NCI-H510A (cell line): ENCODE measurements at places on chromosomes 1 and 21.

GRCh38 chr1:211118407-211119102 is 15.4 kb downstream of the KCNH1 start:
- no peak for DNase-seq

- DNase-seq, result no peak
These were observed 158.7 kb upstream of the EDN2 start for GRCh38 chr1:41642922-41643821.

DNA sequence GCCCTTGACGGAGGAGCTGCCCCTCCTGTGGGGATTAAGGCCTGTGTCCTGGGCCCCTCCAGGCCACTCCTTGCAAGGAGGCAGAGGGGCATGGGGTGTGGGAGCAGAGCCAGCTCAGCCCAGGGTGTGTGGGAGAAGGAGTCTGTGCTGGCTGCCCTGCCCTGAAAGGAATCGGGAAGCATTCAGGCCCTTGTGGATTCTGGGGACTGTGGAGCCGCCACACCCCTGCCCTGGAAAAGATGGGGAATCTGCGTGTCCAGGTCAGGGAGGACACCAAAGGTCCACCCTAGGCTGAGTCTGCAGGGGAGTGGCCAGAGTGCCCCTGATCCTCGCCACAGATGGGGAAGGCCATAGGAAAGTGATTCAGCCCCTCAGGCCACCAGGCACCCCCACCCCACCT is 16.5 kb upstream of the PRDM16 start:
- no peak for DNase-seq

- DNase-seq, result no peak
These were observed 16.8 kb downstream of the CR2 start for GRCh38 chr1:207470927-207471326.

- DNase-seq, result no peak
These were observed 33.1 kb upstream of the SELENON start for GRCh38 chr1:25766721-25767436.

DNA sequence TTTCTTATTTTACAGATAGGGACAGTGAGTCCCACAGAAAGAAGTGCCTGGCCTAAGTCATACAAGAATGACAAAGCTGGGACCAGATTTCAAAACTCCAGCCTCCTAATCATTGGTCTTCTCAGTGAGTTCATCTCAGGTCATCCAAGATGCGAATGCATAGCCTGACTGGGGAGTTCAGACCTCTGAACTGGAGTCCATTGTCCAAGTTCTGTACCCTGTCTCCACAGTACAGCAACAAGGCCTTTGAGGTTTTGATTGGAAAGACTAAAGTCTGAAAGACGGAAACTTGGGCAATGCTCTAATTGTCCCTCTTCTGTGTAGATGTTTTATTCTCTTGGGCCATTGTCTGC is 62.0 kb downstream of the TNN start:
- no peak for DNase-seq

DNA sequence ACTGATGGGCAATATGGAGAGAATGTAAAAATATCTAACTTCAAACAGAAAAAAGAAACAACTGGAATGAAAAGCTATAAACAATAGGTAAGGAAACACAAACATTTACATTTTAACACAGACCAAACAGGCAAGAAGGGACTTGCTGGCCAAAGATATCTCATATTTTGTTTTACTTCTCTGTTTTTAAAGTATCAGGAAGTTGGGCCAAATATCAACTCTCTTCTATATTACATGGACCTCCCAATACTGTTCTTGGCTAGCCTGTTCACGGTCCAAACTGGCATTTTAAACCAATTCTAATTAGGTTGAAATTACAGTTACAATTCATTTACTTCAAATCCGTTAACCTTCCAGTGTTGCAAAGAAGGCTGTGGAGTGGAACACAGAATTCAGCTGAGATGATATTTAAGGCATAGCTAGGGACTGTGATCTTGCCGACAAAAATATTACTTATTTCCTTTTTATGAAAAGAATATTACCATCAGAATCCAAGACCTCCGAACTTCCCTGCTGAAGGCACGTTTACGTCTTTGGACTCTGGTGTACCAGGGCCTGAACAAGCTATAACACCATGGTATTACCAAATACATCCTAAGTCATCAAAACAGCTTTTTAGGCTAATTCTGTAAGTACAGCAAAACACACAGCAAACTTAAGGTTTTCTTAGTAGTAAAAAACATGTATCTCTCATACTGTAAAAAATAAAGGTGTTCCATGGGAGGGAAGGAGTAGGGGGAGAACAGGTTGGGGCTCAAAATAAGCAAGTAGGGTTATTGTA is 165.4 kb downstream of the RUNX1 start:
- DNase-seq, result no peak

- DNase-seq, result no peak
These were observed 233.7 kb downstream of the SRGAP2C start for GRCh38 chr1:121418369-121419049.

- DNase-seq, result no peak
These were observed 45.3 kb downstream of the PALMD start for GRCh38 chr1:99691175-99691574.

- DNase-seq, result no peak
These were observed 139.8 kb upstream of the CHODL start for GRCh38 chr21:18104802-18105201.

GRCh38 chr21:34884346-34884929 is 164.7 kb downstream of the RUNX1 start:
- no peak for DNase-seq

GRCh38 chr1:243587823-243588560 is 262.1 kb downstream of the AKT3 start:
- DNase-seq, result no peak

GRCh38 chr1:198088360-198089071 is 68.3 kb upstream of the NEK7 start:
- DNase-seq, result no peak

GRCh38 chr1:17999884-18000283 is 107.7 kb upstream of the IGSF21 start:
- DNase-seq, result no peak

- no peak for DNase-seq
These were observed 124.7 kb upstream of the ARHGEF16 start for GRCh38 chr1:3329640-3330281.

DNA sequence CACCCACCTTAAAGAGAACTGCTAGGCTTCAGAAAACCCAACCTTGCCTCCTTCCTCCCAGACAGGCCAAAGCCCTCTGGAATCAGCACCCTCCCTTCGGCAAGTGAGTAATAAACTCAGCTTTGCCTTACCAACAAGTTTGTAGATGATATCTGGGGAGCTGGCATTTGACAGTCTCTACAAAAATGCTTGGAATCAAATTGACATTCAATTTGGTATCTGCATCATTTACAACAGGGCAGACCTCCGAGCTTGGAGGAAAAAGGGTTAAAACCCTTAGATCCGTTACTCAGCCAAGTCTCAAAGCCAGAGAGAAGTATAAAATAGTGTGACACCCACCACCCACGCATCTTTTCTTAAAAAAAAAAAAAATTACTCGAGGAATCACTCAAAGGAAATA is 149.3 kb upstream of the EDN2 start:
- DNase-seq, result no peak

GRCh38 chr1:169692756-169693460 is 18.5 kb downstream of the SELL start:
- no peak for DNase-seq

GRCh38 chr1:195754874-195755273 is 853.4 kb downstream of the KCNT2 start:
- no peak for DNase-seq

- DNase-seq, result no peak
These were observed 10.8 kb downstream of the MINDY1 start for GRCh38 chr1:150995896-150996295.

DNA sequence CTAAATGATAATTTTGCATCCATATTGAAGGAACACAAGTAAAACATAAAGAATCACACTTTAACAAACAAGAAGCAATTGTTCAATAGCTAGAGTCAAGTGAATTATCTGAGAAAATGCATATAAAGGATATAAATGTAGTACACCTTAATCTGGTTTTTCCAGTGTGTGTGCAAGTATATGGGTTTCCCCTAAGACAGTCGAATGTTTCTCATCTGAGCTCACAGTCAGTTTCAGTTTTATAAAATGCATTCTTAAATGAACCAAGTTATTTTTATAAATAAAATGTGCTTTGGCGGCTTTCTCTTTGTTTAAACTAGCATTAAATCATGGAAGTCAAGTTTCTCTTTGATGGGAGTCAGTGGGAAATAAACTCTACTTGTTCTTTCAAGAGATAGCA is 125.9 kb downstream of the PTPRC start:
- DNase-seq, result no peak

DNA sequence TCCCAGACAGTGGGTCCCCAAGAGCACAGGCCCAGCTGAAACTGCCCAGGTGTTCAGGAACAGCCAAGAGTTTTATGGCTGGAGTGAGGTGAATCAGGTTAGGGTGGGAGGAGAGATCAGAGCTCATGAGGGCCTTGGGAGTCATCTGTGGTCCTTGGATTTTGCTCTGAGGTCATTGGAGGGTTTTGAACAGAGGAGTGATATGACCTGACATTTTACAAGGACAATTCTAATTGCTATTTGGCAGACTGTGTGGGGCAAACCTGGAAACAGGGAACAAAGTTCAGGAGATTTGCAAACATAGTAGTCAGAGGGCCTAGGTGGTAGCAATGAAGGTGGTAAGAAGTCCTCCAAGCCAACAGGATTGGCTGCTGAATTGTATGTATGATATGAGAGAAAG is 31.1 kb upstream of the LRRN2 start:
- DNase-seq, result no peak

GRCh38 chr21:37374027-37374426 is 7.5 kb downstream of the DYRK1A start:
- DNase-seq, result no peak

- DNase-seq, result no peak
These were observed 151.2 kb downstream of the MATN1 start for GRCh38 chr1:30572192-30572591.

DNA sequence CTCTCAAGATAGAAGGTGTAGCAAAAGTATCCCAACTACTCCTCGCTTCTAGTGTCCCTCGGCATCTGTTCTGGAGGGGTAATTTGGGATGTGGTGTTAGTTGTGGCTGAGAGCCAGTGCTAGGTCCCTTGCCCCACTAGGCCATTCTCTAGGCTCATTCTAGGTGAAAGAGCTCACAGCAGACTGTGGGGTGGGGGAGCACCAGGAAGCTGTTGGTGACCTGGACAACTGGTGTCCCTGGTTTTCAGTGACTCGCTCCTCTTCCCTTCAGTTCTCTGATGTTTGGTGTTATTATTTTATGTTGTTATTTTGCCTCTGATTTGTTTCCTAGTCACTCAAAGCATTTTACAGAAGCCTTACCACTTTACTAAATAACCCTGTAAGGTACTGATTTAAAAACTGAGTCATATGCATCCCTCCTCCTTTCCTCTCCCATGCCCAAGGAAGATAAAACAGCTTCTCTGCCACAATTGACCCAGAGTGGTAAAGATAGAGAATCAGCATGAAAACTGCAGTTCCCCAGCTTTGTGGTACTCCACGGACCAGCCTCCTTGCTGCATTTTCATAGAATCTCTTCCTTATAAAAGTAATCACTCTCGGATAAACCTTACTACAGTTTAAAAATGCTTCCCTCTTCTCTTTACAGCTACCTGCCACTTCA is 14.1 kb downstream of the DYRK3 start:
- no peak for DNase-seq

DNA sequence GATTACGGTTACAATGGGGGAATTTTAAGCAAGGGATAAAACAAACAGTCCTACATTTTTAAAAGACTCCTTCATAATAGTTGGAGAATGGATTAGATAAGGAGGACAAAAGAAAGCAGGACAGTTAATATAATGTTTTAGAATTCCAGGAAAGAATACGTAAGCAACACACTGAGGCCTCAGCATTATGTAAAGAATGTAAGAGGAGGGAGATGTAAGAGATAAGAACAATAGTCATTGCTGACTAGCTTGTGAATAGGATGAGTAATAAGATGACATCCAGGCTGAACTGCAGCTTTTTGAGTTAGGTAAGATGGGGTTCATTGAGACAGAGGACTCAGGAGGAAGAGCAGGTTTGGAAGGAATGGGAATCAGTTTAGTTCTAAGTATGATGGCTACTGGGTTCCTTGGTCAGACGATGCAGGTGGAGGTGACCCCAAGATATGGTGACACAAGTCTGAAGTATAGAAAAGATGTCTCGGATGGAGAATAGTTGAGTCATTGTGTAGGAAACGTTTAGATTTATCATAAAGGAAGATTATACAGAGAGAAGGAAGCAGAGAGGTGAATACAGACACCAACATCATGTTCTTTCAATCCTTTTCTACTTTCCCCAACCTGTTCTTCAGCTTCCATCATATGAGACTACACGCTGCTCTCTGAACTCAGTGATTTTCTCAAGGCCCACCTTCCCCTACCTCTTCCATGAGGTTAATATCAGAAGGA is 372.8 kb downstream of the PTBP2 start:
- no peak for DNase-seq

GRCh38 chr1:53359934-53360276 is 32.0 kb upstream of the LRP8 start:
- DNase-seq, result no peak

DNA sequence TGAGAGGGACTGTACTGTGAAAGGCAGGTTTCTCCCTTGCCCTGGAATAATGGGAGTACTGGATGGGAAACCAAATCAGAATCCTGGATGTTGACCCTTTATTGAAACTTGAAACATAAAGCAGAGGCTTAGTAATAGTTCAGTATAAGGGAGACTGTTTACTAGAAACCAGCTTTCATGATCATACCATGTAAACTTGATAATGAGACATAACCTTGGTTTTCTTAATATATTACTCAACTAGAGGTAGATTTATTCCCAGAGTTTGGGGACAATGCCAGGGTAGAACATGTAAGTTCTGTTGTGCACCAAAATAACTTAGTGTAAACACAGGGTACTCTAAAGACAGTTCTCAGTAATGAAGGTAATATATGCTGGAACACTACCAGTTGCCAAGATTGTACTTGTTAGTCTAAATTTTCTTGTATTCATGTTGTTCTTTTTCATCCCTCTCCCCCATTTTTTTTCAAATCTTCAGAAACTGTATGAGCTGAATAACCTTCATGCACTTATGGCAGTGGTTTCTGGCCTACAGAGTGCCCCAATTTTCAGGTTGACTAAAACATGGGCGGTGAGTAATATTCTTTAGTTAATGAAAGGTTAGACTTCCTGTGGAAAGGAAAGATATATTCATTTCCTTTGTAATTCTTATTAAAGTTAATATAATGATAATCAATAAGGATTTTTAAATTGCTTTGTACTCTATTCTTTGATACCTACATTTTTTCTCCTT is 49.6 kb downstream of the ANGPTL1 start:
- DNase-seq, result no peak

- no peak for DNase-seq
These were observed 151.9 kb downstream of the MAGI3 start for GRCh38 chr1:113542221-113542701.

DNA sequence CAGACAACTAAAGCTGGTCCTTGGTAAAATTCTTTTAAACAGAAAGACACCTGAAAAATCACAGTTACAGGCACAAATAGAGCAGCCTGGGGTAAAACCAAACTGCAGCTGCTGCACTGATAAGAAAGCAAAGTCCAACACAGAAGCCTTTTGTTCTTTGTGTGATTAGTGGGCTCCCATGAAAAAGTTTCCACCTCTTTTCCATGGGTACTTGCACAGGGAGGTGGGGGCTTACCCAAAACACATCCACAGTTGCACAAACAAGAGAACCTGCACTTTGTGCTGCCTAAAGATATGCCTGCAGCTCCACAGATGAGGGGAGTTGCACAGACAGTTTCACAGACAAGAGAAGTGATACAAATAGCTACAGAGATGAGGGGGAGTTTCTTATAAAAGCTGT is 106.7 kb upstream of the SLC5A9 start:
- no peak for DNase-seq

GRCh38 chr1:30604801-30605440 is 118.5 kb downstream of the MATN1 start:
- no peak for DNase-seq
